Suppressor macrophage (primary cell): ENCODE measurements at places on chromosomes 7 and 10.

GRCh38 chr10:73931767-73932619 lies 21.1 kb downstream of the PLAU start:
- DNase-seq, result no peak

- peak; percentile 57 for DNase-seq
Measured at GRCh38 chr10:103852856-103853255, 2.5 kb downstream of the SH3PXD2A start.

DNA sequence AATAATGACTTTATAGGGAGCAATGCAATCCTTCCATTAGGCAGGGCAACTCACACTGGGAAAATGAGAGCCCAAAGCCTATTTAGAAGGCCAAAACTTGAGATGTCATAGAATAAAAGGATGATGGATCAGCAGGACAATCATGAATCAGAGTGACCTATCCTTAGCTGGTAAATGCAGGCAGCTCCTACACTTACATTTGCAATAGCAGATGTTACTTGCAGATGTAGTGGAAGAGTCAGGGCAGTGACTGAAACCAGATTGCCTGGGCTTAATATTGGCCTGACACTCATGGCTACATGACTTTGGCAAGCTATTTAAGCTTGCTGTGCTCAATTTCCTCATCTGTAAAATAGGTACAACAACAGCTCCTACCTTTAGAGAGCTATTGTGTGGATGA lies 98.7 kb downstream of the PRTFDC1 start:
- DNase-seq, result no peak

DNA sequence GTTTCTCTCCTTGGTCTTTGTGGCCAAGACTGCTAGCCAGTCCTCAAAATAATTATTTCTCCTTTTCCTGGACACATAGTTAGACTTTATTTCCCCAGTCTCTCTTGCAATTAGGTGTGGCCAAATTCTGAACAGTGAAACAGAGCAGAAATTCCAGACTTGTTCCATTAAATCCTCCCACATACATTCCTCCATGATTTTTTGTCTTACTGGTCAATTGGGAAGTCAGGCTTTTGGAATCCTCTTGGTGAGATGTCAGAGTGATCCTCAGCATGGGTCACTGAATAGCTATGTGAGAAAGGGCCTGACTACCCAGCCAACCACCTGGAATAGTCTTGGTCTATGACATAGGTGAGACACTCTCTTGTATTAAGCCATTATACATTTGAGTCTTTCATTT lies 164.2 kb downstream of the DGKI start:
- DNase-seq, result no peak

- DNase-seq, result no peak
Measured at GRCh38 chr7:121610243-121610642, 214.1 kb upstream of the FAM3C start.

DNA sequence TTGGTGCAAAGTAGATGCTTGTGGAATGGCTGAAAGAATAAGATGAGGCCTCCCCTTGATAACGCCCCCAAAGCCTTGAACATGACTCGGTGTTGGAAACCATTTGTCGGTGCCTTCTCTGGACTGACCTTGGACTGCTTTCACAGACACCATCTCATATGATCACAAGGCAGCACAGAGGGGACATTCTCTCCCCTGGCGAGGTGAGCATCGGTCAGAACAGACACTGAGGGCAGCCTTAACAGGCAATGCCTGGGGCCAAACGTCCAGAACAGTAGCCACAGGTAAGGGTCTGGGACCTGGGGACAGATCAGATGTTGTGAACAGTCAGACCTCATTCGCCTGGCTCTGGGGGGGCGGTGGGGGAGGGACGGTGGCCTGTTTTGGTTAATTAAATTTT lies 2.8 kb upstream of the TRRAP start:
- no peak for DNase-seq

- no peak for DNase-seq
Measured at GRCh38 chr7:27739301-27739908, 557 bp upstream of the TAX1BP1 start.

DNA sequence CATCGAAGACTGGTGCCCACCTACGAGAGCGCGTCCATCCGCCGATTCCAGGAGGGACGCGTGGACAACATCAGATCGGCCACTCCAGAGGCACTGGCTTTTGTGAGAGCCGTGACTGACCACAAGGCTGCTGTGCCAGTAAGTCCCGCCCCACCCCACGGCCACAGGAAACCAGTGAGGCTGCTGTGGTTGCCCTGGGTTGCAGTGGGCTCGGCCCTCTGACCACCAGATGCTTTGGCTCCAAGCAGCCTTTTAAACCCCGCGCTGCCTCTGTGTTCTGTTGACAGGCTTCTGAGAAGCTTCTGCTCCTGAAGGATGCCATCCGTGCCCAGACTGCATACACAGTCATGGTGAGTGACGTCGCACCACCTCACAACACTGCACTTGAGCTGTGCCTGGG lies 24.4 kb upstream of the C10orf53 start:
- no peak for DNase-seq

GRCh38 chr7:78968951-78969350 lies 484.5 kb downstream of the MAGI2 start:
- no peak for DNase-seq

GRCh38 chr10:121947343-121948330 lies 19.8 kb upstream of the ATE1 start:
- peak; percentile 54 for DNase-seq

GRCh38 chr10:114353383-114353782 lies 50.9 kb downstream of the AFAP1L2 start:
- no peak for DNase-seq

DNA sequence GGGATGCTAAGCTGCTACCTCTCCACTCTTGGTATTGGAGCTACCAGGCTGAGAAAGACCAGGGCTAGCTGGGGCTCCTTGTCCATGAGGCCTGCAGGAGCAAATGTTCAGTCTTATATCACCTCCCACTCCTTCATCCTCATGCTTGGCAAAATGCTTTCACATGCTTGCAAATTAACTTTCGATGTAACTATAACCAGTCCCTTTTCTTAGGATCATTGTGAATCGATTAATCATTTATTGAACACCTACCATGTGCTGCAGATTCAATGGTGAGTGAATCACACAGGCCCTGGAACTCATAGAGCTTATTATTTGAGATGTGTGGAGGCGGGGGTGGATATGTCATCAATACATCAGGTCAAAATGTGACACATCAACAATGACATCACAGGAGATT lies 138.6 kb downstream of the EMX2 start:
- no peak for DNase-seq

DNA sequence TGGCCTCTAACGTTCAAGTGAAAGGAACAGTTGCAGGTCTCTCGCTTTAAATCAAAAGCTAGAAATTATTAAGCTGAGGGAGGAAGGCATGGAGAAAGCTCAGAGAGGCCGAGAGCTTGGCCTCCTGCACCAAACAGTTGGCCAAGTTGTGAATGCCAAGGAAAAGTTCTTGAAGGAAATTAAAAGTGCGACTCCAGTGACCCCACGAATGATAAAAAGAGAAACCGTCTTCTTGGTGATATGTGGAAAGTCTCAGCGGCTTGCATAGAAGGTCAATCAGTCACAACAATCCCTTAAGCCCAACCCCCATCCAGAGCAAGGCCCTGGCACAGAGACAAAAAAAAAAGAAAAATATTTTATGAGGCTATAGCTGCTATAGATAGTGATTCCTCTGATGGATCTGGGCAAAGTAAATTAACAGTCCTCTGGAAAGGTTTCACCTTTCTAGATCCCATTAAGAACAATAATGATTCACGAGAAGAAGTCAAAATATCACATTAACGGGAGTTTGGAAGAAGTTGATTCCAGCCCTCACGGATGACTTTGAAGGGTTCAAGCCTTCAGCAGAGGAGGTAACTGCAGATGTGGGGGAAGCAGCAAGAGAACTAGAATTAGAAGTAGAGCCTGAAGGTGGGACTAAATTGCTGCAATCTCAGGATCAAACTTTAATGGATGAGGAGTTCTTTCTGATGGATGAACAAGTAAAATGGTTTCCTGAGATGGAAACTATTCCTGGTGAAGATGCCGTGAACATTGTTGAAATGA lies 42.5 kb upstream of the INPP5A start:
- no peak for DNase-seq

DNA sequence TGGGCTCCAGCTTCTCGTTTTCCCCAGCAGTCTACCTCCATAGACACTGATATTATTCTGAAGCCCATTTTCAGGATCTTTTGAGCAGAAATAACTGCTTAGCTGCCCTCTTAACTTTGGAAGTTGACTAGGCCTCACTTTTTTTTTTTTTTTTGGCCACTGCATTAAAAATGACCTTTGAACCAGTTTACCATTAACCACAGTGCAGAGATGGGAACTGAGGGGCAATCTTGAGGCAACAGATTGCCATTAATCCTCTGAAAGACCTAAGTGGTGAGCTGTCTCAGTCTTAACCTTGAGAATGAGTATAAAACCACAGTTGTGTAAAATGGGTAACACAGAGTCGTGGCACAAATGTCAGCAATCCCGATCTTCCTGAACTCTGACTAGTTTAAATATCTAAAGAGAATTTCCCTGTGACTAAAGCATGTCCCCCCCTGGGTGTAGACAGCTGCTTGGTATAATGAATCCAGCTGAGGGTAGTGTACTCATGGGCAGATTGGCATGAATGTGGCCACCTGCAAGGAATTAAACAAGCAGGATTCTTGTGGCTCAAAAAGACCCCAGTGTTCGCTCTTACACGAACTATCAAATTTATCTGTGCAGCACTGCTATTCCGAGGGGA lies 46.1 kb upstream of the FMC1 start:
- no peak for DNase-seq

DNA sequence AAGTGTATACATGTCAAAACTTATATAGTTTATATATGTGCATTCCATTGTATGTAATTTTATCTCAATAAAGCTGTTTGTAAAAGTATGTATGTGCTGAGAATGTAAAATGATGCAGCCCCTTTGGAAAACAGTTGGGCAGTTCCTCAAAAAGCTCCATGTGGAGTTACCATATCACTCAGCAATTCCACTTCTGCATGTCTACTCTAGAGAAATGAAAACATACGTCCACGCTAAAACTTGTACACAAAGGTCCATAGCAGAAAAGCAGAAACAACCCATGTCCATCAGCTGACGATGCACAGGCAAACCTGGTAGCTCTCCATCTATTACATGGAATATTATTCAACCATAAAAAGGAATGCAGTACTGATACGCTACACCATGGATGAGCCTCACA lies 8.3 kb upstream of the RGS10 start:
- peak; percentile 80 for DNase-seq

DNA sequence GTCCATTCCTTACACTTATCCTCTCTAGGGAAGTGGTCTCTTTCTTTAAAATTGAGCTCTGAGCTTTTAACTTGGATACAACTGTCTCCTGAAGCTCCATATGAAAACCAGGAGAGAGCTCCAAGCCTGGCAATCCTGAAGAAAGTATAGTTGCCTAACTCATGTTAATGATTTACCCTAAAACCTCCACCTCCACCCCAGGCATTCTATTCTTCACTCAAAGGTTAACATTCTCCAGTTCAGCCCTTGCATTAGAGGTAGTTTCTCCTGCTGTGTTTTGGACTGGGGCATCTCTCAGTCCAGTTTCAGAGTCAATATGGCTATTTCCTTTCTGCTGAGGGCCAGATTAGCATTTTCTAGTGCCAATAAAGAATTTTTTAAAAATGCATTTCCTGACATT lies 195.5 kb downstream of the SLC25A13 start:
- DNase-seq, result no peak

GRCh38 chr7:134477954-134478353 lies 19.1 kb upstream of the AKR1B1 start:
- no peak for DNase-seq
